Lung microvascular endothelial cell (primary cell): ENCODE measurements at places on chromosomes 3 and 15. TPM values are rescaled to one million over a fixed set of nuclear protein-coding genes. Genes with fewer than 3 reads are reported as not detected.

DNA sequence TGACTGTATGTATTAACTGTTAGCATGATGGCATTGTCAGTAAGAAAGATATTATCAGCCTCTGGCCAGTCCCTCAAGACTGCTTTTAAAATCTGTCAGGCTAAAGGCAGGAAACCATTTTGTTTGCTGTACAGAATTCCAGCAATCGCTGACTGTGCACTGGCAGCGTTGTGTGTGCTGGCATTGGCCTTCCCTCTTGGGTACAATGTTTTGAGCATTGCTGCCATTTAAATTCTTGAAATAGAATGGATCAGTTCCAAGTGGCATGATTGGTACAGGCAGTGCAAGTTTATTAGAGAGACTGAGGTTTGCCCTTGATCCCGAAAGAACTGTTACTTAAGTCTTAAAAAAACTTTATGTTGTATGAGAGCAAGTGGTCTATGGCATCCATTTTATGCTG, 788.7 kb downstream of the OTOL1 start:
- no peak for DNase-seq

DNA sequence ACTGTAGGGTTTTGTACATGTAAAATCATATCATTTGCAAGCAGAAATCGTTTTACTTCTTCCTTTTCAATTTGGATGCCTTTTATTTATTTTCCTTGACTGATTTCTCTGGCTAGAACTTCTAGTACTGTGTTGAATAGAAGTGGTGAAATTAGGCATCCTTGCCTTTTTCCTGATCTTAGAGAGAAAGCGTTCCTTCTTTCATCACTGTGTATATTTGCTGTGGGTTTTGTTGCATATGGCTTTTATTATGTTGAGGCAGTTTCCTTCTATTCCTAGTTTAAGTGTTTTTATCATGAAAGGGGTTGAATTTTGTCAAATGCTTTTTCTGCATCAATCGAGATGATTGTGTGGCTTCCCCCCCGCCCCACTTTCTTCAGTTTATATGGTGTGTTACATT, 140.9 kb downstream of the ATG7 start:
- DNase-seq: no peak

DNA sequence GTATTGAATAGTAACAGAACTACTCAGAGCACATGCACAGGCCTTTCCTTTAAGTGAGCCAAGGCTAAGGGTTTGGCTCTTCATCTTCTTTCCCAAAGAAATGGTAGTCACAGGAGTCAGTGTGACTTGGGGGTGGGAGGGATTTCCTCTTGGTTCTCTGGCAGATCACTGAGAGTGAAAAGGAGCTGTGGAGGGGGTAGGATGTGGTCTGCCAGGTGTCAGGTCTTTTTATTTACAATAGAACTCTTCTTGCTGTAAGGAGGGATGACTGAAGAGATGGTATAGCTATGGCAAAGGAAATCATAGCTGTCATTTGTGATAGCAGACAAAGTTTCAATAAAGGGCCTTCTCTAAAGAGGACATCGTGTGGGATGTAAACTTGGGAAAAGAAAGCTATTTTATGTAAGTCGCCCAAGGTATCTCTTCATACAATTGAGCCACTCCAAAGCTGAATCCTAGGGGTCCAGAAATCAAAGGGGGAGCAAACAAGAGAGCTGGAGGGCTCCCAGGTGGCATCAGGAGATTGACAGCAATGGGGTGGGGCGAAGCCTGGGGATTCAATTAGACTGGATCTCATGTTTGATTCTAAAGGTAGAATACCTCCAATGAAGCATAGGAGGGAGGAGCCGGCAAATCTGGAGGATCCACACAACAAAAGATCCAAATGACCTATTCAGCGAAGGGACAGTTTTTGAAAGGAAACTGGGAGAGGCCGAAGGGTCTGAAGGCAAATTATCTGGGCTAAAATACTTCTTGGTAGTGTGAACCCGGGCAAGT, 20.0 kb upstream of the CHD2 start:
- DNase-seq: no peak

Gene ADAMTS7
- total RNA-seq: 2.6 and 7.0 TPM in 2 replicates

DNA sequence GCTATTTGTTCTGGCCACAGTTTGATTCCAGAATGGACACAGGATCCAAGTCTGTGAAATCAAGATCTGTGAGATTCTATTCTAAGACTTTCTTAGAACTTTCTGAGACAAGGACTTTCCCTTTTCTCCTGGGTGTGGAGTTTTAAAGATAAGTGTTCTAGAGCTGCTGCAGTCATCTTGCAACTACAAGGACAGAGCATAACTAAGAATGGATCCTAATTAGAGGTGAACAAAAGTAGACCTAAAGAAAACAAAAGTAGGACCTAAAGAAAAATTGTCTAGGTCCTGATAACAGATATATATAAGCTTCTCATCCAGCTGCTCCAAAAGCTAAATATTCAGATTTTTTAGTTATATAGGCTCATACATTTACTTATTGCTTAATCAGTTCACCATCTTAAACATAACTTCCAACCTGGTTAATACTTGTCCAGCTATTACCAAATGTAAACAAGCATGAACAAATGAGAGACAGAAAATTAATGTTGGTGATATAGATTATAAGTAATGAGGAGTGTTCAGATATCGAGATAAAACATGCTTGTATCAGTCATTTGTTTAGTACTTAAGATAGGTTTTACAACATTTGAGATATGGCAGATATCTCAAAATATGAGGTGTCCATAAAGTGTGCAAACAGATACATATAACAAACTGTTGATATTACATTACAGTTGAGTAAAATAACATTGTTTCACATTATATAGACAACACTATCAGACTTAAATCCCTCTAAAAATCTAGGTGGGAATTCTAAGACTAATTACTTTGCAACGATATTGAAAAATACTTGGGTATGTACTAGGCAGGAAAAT, 75.1 kb downstream of the CD200 start:
- no peak for DNase-seq

DNA sequence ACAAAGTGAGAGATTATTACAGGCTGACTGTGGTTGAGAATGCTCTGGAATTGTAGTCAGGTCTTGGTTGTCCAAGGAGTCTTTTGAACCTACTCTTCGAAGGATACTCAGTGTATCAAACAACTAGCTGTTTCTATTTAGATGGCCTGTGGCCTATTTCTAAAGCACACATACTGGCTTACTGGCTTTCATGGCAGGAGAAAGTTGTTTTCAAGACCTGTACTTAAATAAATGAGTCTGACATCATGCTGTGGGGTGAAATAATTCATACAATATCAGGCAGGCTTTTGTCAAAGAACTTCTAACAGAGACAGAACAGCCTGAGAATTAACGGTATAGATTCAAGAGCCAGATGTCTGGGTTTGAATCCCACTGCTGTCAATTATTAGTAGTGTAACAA, 316.7 kb upstream of the SEMA6D start:
- no peak for DNase-seq

- peak; percentile 41 for DNase-seq
Observed at GRCh38 chr3:124770336-124771082, 40.3 kb downstream of the UMPS start.

Gene LRRC3B
- total RNA-seq: not detected in 2 replicates

Gene EIF4G1
- total RNA-seq: 200 and 237 TPM in 2 replicates

DNA sequence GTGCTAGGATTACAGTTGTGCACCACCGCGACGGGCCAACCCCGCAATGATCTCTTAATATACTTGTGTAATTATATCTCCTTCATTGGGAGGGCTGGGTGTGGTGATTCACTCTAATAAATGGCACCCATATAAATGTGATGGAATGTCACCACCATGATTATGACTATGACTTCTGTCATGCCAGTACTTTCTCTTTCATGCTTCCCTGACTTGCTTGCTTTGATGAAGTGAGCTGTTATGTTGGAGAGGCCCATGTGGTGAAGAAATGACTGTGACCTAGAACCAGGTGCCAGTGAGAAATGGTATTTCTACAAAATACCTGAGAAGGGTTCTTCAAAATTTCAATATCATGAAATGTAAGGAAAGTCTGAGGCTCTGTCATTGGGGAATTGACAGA, 24.4 kb upstream of the TP63 start:
- no peak for DNase-seq

GRCh38 chr15:99279290-99279689, 28.0 kb downstream of the LRRC28 start:
- no peak for DNase-seq

DNA sequence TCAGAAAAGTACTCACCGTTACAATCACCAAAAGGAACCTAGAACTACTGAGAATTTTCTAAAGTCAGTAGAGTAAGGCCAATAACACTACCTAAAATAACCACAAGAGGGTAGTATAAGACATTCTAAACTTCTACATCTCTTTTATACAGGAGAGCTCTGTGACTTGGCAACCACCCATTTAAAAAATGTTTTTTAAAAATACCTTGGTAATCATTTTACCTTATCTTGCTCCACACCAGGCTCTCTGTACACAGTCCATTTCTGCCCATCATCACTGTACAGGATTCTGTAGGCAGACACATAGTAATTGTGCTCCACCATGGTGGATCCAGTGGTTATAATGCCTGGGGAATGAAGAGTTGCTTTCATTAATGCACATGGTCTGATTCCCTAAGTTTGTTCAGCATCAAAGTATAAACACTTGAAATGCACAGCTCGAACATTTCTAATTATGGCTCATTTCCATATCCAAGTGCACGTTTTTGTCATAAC, 54.5 kb downstream of the ST3GAL6 start:
- DNase-seq: peak; percentile 55

- no peak for DNase-seq
Observed at GRCh38 chr3:117238806-117239205, 529.2 kb downstream of the TUSC7 start.

Gene PTPRG
- 5.8 and 16.8 TPM in 2 replicates for total RNA-seq
